Glomerular endothelial cell (primary cell): ENCODE measurements at places on chromosomes 4 and X. TPM values are rescaled to one million over a fixed set of nuclear protein-coding genes. Genes with fewer than 3 reads are reported as not detected.

MCF2 gene
- total RNA-seq = 0.12 TPM in 1 of 2 replicates, not detected in the other

GC gene
- not detected in 2 replicates for total RNA-seq

GLOD5 gene
- total RNA-seq = not detected in 2 replicates

IDUA gene
- total RNA-seq = 32.3 and 47.9 TPM in 2 replicates

CHST7 gene
- 33.1 and 35.4 TPM in 2 replicates for total RNA-seq

SPACA5 gene
- not detected in 2 replicates for total RNA-seq

POLN gene
- 1.6 and 2.1 TPM in 2 replicates for total RNA-seq

GPR119 gene
- not detected in 2 replicates for total RNA-seq

HS6ST2 gene
- total RNA-seq = 0.78 and 0.82 TPM in 2 replicates

RIBC1 gene
- 2.3 TPM in 1 of 2 replicates, not detected in the other for total RNA-seq

STPG2 gene
- total RNA-seq = not detected in 2 replicates

LRIT3 gene
- 0.15 and 0.18 TPM in 2 replicates for total RNA-seq

GBA3 gene
- not detected in 2 replicates for total RNA-seq

DDIT4L gene
- total RNA-seq = 0.58 and 6.9 TPM in 2 replicates

SPANXA2 gene
- total RNA-seq = not detected in 2 replicates

MGARP gene
- 0.10 and 3.4 TPM in 2 replicates for total RNA-seq

ABLIM2 gene
- 0.29 and 0.99 TPM in 2 replicates for total RNA-seq

PABPC1L2A gene
- not detected in 2 replicates for total RNA-seq

ABCB7 gene
- total RNA-seq = 21.6 and 31.0 TPM in 2 replicates

NLGN3 gene
- total RNA-seq = 0.10 and 0.99 TPM in 2 replicates

TMPRSS11A gene
- total RNA-seq = not detected in 2 replicates

CTAG1B gene
- not detected in 2 replicates for total RNA-seq

OPRPN gene
- not detected in 2 replicates for total RNA-seq

HDAC8 gene
- total RNA-seq = 27.2 and 33.0 TPM in 2 replicates

PIN4 gene
- 11.3 and 14.6 TPM in 2 replicates for total RNA-seq

NUP62CL gene
- total RNA-seq = 3.4 TPM in 1 of 2 replicates, not detected in the other

TCEAL2 gene
- total RNA-seq = not detected in 2 replicates

GAGE13 gene
- total RNA-seq = not detected in 2 replicates

TAF7L gene
- total RNA-seq = 0.35 and 1.7 TPM in 2 replicates

HUWE1 gene
- total RNA-seq = 136 and 178 TPM in 2 replicates
